Stimulated activated CD8-positive, alpha-beta memory T cell treated with anti-CD3 and anti-CD28 coated beads, Interleukin-7, amount 100 ng/mL, for 48 hours (primary cell): ENCODE measurements at places on chromosomes 7 and 10.

DNA sequence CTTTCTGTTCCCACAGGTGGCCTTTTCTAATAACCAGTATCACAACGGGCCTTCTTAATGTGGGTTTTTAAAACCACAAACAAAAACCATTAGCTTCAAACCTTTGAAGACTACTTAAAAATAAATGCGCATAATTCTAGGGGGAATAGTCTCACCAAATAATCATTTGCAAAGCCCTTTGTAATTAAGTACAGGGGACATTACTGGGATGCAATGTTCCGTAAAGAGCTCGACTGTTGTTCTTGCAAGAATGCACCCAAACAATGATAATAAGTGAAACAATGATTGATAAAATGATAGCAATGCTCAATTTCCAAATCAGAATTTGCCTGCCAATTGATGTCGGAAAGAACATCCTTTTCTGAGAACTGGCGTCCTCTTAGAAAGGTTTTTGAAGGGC is 589.1 kb upstream of the ADARB2 start:
- DNase-seq, result no peak

GRCh38 chr10:127790066-127790624 is 53.2 kb downstream of the FOXI2 start:
- DNase-seq, result no peak

GRCh38 chr7:94491410-94491809 is 18.2 kb upstream of the CASD1 start:
- no peak for DNase-seq

DNA sequence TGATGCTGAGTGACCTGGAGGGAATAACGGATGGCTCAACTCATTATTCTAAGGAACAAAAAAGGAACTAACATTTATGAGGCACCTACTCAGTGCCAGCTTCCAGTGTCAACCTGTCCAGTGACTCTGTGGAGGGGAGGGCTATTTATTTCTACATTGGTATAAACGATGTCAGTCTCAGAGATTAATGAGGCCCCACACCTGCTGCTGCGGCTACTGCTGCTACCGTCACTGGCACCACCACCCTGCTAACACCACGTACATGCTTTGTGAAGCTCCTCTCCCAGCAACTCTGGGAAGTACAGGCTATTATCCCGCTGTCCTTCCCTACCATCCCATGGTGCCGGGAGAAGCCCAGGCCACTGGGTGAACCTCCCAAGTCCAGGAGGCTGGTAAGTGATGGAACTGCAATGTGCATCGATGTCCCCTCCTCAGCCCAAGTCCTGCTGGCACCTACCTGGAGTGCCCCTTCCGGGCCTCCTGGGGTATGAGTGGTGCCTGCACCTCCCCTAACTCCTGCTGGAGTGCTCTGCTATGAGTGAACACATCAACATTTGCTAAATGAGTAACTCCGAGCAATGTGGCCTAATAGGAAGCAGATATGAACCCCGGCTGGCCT is 101.5 kb downstream of the ARHGAP22 start:
- no peak for DNase-seq

DNA sequence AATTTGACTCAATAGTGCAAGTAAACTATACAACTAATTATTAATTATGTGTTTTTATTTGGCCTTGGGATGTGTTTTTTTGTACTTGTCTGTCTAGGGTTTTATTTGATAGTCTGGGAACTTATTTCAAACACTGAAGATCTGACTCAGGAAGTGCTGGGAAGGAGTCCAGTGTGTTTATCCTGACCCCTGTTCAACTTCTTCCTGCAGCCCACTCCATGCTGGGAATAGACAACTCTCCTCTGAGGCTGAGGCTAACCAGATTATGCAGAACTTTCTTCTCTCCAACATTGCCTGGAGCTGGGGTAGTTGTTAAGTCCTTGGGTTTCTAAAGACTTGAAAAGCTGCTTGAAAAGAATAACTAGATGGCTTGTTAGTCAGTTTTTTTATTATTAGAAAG is 6.9 kb downstream of the CISD1 start:
- DNase-seq, result no peak

DNA sequence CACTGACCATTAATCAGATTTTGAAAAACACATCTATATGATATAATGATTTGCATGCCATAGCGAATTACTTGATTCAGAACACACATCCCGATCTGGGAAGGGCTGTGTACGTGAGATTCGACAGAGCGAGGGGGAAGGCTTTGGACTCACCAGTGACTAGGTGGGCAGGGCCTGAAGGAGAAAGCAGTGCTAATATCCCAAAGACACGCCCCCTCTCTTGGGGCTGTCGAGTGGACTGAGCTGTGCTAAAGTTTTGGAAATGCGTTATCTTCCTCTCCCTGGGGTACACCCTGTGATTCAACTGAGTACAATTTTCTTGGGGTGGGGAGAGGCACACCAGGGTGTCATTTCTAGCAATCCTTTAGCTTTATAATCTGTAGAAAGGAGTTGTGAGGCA is 1.8 kb downstream of the LRRC17 start:
- no peak for DNase-seq

DNA sequence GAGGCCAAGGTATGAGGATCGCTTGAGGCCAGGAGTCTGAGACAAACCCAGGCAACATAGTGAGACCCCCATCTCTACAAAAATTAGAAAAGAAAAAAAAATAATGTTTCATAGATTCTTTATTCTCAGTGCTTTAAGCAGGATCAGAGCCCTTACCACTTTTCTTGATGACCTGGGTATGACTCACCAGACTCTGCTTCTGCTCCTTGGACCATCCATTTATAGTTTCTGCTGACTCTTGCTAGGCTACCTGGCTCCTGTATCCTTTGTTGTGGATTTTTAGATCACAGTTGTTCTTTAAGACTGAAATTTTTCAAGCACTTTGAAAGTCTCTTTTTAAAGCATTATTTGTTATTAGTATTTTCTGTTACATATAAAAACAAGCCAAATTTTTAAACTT is 411.1 kb downstream of the GFRA1 start:
- no peak for DNase-seq

GRCh38 chr7:16078076-16078952 is 343.0 kb downstream of the CRPPA start:
- no peak for DNase-seq

GRCh38 chr10:100624298-100624697 is 88.6 kb downstream of the HIF1AN start:
- no peak for DNase-seq

DNA sequence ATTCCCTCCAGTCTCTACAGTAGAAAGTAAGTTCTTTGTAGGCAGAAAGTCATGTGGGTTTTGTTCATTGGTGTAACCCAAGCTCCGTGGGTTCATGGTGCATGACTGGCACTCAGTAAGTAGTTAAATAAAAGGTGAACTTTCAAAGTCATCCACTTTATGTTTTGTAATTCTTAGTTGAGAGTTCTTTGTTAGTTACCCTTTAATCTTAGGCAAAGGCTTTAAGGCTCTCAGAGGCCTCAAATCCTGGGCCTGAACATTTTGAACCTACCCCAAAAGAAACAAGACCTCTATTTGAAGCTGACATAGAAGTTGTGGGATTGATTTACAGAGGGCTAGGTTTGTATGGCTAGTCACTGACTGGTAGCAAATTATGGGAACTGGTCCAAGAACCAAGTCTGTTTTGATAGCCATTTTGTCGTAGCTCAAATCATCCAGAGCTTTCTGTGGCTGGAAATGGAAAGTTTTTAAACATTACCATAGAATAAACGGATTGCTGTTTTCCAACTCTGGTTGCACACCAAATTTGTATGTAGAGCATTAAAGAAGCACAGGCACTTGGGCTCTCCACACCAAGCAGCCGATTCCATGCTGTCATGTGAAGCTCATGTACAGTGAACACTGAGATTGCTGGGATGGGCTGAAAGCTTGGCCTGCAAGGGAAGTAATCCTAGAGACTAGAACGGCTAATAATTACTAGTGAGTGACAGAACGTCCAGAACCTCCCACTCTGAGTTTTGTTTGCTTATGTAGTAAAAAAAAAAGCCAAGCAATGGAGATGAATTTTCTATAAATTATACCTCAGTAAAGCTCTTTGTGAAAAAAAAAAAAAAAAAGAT is 53.5 kb downstream of the DENND11 start:
- no peak for DNase-seq

- DNase-seq, result no peak
These were observed 7.8 kb downstream of the NODAL start for GRCh38 chr10:70433581-70434280.

DNA sequence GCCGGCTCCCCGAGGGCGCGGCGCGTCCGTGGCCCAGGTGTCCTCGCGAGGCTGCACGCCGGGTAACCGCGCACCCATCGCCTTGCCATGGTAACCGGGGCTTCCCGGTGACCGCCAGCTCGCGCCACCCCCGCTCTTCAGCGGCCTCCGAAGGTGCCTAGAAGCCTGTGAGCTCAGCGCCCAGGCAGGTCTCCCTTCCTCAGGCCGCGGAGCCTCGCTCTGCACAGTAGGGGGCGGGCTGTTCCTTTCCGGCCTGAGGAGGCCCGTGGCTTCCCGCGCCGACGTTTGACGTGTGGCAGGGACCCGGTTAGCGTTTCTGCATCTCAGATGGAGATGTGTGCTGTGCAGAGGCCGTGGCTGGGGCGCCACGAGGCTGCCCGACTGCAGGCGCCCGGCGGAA is 117.1 kb downstream of the DYNC2I1 start:
- DNase-seq, result peak; percentile 17

DNA sequence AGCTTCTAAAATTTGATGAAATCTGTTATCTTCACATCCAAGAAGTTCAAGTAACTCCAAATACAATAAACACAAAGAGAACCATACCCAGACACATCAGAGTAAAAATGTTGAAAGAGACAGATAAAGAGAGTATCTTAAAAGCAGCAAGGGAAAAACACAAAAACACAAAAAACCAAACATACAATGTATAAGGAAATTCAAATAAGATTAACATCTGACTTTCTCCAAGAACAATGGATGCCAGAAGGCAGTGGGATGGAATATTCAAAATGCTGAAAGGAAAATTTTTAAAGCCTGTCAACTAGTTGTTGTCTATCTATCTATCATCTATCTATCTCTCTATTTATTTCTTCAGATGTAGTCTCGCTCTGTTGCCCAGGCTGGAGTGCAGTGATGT is 72.4 kb upstream of the MKLN1 start:
- DNase-seq, result no peak

DNA sequence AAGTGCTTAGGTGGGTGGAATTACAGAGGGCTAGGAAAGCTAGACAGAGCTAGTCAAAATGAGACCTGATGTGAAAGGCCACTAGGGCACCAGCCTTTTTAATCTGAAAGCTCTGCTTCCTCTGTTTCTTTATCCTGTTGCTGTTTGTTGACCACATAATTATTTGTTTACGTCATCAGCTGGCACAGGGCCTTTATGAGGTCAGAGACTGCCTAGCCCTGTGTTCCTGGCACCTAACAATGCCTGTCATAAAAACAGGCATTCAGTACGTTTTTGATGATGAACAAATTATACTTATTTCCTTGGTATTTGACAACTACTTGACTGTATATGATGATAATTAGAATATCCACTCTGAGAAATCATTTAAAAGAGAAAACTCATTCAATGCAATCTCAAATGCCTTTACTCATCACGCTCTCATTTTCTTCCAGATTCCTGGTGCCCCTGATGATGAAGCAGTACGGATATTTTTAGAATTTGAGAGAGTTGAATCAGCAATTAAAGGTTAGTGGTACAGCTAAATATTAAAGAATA is 26.0 kb downstream of the RBM17 start:
- DNase-seq, result no peak

GRCh38 chr10:6619660-6620059 is 39.6 kb upstream of the PRKCQ start:
- no peak for DNase-seq
